Cardiac septum (tissue), 1 donor: ENCODE measurements at places on chromosomes 2 and 18. TPM values are rescaled to one million over a fixed set of nuclear protein-coding genes. Genes with fewer than 3 reads are reported as not detected.
A peak's percentile ranks its signal among the peaks of the same experiment; 100 is the strongest.

DNA sequence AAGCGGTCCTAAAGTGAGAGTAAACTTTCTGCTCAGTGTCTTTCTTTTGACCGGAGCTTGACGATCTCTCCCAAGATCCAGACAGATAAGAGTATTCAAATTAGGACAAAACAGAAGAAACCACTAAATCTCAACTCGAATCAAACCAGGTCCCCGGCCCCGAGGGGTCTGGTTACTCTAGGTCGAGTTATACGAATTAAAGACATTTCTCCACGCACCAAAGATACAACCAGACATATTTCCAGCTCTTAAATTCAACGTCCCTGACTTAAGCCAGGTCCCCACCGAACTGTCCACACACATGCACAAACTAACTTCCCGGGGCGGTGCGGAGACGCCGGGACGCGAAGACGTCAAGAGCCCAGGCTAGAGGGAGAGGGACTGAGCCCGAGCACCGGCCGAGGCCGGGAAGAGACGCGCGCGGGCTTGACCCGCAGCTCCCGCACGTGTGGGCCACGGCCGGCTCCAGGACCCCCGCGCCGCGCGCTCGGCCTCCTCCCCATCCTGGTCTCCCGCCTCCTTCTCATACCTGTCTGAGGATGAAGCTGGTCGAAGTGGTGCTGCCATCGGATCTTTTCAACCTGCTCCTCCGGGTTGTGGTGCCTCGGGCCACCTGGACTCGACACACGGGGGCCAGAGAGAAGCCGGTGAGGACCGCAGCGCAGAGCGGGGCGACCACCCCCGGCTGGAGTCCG is 896 bp downstream of the CACNB4 start:
- DNase-seq = no peak

Gene ZSWIM2
- not detected for total RNA-seq

GRCh38 chr2:66604326-66604725 is 169.4 kb downstream of the MEIS1 start:
- DNase-seq = no peak

Gene OBSL1
- total RNA-seq = 199 TPM

- DNase-seq = no peak
Measured at GRCh38 chr2:190858817-190859216, 21.8 kb upstream of the GLS start.

Gene INSIG2
- total RNA-seq = 14.0 TPM

DNA sequence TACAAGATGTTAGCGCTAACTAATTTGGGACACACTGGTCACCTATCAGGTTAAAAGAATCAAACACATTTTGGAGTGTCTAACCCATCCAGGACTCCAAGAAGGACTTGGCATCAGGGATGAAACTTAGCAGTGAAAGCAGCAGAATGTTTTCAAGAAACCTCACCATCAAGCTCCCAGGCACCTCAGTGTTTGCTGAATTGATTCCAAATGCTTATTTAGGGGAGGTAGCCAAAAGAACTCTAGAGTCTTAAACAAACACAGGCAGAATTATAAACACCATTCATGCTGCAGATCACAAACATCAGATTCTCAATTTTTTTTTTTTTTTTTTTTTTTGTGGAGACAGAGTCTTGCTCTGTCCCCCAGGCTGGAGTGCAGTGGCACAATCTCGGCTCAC is 122.8 kb upstream of the UXS1 start:
- no peak for DNase-seq

- no peak for DNase-seq
Measured at GRCh38 chr2:131011486-131011885, 81.8 kb downstream of the FAM168B start.

- no peak for DNase-seq
Measured at GRCh38 chr2:60819936-60820335, 61.4 kb upstream of the REL start.

GRCh38 chr18:38318416-38318815 is 752.8 kb upstream of the CELF4 start:
- DNase-seq = no peak

GRCh38 chr18:24315170-24315569 is 82.5 kb downstream of the OSBPL1A start:
- no peak for DNase-seq

Gene RAB31
- total RNA-seq = 32.2 TPM

Gene HOXD4
- total RNA-seq = 0.70 TPM

Gene IL36G
- not detected for total RNA-seq

Gene RSAD2
- total RNA-seq = 4.6 TPM

Gene ACSL3
- 37.4 TPM for total RNA-seq

Gene C1GALT1C1L
- 0.48 TPM for total RNA-seq

- DNase-seq = no peak
Measured at GRCh38 chr2:84643991-84644390, 127.7 kb downstream of the DNAH6 start.

DNA sequence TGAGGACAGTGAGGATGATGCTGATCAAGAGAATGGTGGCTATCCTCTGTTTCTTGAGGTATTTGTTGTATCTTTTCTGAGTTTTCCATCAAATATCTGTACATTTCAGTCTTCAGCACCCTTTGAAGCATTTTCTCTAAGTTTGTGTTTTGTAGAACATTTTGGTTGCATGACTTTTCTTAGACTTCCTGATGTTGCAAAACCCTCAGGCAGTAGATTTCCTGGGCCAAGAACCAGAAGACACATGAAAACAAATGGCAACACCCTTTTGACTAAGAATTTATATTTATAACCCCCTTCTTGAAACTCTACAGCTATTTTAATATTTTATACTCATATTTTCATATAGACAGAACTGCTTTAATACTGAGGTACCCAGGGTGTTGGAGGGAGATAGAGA is 16.2 kb downstream of the HNMT start:
- DNase-seq = no peak

DNA sequence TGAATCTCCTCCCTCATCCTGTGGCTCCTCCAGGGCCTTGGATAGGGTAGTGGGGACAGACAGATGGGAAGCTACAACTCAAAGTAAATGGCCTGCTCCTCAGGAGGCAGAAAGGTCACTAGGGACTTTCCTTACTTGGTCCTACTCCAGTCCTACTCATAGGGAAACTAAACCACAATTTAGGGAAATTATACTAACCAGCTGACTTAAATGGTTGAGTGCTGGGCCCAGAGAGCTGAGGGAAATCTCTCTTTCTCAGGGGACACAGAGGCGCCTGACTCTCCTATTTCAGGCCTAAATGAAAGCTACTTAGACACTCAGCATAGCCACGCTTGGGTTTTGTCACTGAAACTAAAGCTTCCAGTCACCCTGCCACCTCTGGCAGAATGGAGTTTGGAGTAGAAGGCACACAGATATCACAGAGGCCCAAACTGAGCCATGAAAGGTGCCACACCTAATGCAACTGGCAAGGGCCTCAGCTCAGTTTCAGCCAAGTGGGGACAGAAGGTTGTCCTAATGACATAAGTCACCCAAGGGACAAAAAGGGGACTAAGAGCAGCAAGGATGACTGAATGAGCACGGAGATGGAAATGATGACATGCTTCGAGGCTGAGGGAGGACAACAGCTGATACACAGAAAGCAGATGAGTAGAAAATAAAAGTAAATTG is 24.0 kb downstream of the CERKL start:
- no peak for DNase-seq

Gene TCF4
- 69.9 TPM for total RNA-seq

DNA sequence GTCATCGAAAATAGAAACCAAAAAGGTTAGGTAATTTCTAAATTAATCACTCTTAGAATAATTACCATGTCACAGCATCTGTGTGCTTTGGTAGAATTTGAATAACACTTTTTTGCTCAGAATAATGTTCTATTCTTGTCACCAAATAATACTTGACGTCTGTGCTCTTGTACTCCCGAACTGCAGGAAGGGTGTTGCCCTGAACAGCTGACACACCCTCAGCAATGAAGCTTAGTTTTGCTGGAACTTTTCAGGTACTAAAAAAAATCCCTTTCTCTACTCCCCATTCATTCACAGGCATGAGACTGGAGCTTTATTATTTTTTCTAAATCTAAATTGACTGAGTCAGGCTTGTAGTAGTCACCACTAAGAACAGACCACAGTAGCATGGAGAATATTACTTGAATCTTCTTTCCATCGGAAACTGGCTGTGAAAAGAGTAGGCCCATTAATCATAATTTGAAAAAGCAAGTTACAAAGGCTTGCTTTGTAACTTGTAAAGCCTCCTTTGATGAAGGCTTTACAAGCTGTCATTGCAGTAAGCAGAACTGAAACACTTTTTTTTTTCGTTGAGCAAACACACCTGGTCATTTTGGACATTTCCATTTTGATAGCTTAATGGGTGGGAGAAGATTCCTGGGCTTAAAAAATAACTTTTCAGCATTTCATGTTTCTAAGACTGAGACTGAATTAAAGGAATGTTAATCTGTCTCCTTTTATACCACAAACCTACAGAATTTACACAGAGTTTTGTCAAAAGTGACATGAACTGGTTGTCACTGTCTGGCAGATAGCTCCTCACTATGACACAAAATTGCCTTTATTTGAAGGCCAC is 70.3 kb upstream of the PELI1 start:
- DNase-seq = no peak

GRCh38 chr2:158803506-158803905 is 8.4 kb downstream of the DAPL1 start:
- no peak for DNase-seq

DNA sequence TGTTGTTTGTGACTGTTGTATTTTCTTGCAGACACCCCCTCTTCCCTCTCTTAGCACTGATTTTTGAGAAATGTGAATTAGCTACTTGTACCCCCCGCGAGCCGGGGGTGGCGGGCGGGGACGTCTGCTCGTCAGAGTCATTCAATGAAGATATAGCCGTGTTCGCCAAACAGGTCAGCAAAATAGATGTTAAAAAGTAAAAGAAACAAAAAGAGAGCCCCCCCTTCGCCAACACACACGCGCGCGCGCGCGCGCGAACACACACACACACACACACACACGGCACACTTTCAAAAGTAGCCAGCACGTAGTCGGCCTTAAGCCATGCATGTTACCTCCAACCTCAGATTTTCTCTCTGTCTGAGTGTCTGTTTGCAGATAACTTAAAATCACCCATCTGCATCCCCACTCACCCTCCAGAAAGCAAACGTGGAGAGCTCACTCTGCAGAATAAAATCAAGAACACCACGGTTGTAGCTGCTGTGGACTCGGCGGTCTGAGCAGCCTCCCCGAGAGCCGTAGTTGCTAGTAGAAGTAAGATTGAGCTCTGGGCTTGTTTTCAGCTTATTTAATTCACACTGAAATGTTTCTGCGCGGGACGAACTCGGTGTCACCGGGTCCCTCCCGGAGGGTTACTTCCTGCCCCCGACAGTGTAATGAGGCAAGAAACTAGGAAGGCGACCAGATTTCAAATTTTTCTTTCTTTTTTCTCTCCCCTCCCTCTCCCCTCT is 5.1 kb downstream of the MEIS1 start:
- no peak for DNase-seq

Gene WDR35
- total RNA-seq = 5.1 TPM

DNA sequence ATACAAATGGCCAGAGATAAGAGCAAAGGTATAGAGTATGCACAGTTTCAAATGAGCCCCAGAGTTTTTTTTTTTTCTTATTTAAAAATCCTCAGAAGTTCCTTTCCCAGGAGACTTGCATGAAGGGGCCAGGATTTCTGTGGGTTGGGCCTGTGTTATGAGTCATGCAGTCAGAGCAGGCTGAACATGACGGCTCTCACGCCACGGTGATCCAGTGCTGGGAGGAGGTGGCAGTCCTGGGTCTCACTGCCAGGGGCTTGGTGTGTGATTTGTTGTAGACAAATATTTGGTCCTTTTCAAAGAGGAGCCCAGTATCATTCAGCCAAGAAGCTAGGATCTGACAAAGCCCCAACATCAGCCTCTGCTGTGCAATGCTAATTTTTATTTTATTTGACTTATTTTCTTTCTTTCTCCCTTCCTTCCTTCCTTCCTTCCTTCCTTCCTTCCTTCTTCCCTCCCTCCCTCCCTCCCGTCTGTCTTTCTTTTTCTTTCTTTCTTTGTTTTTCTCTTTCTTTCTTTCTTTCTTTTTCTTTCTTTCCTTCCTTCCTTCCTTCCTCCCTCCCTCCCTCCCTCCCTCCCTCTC is 10.4 kb upstream of the KCNE4 start:
- DNase-seq = no peak

DNA sequence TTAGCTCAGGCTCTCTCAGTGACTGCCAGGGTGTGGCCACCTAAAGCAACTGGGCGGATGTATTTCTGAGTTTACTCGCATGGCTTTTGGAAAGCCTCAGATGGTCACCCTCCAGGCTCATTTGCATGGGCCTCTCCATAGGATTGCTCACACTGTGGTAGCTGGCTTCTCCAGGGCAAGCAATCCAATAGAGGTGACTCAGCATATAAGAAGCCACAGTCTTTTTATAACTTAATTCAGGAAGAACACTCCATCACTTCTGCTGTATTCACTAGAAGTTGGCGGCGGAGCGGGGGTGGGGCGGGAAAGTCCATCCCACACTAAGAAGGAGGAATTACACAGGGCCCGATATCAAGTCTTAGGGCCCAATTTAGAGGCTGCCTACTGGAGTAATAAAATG is 3.6 kb upstream of the DOK6 start:
- no peak for DNase-seq

GRCh38 chr2:104841744-104842143 is 12.2 kb upstream of the POU3F3 start:
- no peak for DNase-seq

DNA sequence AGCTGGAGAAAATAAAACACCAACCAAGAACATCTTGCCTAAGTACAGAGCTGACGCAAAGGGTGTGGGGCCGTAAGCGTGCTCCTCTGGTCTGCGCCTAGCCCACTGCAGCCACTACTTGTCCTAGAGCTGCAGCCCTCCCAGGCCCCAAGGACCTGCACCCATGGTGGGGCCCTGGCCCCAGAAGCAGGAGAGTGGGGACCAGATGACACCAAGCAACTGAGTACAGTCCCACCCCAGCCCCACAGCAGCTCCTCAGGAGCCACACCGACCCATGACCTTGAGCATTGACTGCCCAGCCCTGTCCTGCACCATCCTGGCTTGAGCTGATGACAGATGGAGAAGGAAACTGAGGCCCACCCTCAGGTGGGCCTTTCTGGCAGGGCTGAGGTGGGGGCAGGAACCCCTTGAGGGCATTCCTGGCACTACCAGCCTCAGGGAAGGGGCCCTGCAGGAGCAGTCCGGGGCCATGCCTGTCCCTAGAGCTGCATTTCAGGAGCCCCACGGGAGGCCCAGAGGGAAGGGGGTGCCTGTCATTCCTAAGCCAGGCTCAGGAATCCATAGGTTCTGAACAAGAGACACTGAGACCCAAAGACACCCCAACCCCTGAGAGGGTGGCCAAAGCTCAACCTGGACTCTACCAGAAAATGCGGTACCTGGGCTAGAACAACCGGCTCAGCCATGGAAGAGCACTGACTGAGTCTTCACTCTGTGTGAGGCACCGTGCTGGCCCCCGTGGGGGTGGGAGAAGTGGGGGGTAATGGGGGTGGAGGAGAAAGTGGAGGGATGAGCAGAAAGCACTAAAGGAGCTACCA is 4.9 kb downstream of the KIF1A start:
- DNase-seq = peak; percentile 64

DNA sequence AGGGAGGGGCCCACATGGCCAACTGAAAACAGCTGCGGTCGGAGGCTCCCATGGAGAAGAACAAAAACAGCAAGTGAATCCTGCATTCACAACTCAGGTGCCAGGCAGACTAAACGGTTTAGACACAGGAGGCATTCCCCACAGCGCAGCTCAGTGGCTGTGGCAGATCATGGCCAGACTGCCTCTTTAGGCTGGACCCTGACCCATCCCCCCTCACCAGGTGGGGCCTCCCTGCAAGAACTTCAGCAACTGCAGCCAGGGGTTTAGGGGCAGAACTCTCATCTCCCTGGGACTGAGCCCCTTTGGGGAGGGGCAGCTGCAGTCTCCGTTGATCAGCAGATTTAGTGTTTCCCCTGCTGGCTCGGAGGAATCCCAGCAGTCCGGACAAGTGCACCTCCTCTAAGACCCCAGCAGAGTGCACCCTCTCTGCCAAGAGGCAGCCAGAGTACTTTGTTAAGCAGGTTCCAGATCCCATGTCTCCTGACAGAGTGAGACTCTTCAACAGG is 346.7 kb downstream of the SS18 start:
- DNase-seq = no peak

Gene CHST10
- total RNA-seq = 7.8 TPM

Gene INHBB
- 2.8 TPM for total RNA-seq
